ENCODE measurements at places on chromosomes 1 and 21.

DNA sequence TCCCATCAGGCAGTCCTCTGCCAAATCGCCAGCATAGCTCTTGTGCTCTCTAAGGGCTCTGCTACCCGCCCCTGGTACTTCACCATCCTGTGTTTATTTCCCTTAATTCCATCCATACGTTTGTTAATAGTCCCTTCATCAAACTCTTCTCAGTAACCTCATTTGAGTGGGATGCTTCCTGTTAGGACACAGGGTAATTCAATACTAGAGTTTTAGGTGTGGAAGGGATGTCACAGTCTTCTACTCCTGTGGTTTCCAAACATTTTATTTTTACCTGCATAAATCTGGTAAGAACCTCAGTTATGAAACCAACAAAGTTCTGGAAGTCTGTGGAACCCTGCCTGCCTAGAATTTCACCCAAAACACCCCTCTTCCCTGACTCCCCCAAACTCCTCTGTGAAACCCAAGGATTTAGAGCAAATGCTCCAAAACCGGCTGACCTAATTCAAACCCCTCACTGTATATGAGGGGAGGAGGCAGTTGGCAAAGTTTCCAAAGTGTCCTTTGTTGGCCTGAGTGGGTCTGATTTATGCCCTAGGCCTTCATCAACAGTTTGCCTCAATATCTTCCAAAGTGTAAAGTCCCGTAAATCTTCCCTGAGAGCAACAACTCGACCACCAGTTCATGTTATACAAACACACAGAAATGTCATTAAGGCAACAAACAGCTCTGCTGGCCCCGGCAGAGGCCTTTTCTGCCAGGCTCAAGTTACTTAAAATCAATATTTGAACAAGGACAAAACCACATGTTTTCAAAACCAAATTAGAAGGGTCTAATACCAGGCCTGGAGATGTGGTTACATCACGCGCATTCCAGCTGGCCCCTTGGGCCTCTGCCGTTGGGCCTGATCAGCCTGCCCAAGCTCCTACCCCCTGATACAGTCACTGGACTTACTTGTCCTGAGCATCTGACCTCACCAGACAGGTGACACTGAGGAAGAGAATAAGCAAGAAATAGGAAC is 82.4 kb upstream of the FGGY start:
- no peak for DNase-seq

DNA sequence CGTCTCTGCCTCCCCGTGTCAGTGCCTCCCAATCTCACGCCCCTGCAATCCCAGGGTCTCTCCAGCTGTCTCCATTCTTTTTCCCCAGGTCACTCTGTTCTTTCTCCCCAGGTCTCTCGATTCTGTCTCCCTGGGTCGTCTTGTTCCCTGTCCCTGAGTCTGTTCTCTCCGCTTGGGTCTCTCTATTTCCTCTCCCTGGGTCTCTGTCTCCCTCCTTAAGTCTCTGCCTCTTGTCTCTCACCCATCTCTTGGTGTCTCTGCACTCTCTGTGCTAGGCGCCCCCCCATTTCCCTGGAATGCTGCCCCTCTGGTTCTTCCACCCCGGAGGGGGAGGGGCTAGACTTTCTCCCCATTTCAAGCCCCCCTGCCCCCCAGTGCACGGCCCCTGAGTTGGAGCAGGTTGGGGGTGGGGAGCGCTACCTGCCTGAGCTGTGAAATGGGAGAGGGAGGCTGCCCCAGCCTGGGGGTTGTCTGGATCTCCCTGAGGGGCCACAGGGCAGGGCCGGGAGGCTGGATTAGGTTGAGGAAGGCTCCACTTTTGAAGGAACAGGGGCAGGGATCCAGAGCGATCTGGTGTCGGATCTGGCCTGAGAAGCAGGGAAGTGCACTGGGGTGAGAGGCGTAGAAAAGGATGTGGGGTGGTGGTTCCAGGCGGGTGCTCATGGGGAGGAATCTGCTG is 1.4 kb downstream of the PTPRF start:
- DNase-seq = no peak

DNA sequence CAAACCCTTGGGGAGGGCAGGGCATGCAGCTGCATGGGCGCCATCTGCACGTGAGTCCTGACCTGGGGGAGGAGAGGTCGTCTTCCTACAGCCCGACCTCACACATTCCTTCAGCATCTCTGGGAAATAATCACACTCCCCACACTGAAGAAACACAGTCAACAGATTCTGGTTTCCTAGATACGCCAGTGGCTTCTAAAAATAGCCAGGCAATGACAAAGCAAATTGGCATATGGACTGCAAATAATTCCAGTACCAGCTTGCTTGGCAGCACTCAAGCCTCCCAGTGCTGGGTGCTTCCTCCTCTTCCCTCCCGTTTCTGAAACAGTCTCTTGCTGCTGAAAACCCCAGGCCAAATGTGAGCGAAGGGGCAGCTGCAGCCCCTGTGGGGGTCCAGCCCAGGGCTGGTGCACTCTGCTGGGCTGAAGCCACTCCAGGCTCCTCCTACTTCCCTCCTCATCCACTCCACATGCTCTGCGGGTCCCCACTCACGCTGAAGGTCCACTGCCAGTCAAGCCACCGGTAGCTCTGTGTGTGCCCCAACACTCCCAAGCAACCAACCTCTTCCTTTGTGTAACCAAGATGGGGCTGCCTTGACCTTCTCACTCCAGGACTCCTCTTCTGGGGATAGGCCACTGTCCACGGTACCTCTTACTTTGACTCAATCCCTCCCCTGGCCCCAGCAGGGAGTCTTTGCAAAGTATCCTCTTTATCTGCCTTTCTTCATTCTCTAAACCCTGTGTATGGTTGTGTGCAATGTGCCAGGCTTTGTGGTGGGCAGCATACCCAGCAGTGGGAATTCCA is 69.0 kb downstream of the KCND3 start:
- DNase-seq = no peak

DNA sequence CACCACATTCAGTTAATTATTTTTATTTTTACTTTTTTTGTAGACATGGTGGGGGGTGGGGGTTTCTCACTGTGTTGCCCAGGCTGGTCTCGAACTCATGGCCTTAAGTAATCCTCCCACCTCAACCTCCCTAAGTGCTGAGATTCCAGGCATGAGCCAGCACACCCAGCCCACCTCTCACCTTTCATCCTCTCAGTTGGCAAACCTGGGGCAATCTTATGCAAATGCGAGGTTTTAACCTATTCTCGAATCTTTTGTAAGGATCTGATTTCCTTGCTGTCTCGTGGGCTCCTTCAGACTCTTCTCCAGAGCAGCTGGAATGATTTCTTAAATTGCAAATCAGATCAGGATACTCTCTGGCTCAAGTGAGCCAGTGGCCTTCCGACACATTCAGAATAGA is 7.1 kb upstream of the SLC2A7 start:
- DNase-seq = no peak

DNA sequence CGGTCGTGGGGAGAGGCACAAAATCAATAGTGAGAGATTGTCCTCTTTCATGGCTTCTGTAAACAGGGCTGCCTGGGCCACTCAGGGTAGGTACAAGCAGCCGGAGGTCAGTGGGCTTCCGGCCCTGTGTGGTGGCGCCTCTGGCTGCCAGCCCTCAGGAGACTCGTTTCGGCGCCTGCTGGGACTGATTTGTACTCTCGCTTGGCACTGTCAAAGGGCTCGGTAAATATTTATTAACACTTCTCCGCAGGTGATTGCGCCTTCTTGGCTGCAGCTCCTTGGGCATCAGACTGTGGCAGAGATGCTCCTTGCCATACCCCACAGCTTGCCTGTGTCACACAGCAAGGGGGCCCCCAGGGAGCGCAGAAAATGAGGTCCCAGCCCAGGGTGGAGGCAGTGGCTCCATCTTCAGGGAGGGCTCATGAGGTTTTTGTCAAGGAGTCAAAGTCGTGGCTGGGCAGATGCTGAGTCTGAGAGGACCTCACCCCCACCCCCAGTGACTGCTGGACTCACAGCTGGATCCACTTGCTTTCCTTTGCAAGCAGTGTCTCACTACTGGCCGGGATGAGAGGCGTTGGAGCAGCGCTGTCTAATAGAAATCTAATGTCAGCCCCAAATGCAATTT is 262.5 kb downstream of the GRIK3 start:
- no peak for DNase-seq

Data from stimulated activated CD8-positive, alpha-beta memory T cell treated with anti-CD3 and anti-CD28 coated beads, Interleukin-15, amount 100 ng/mL, for 24 hours (primary cell).